ENCODE measurements at places on chromosomes 11 and 22.

DNA sequence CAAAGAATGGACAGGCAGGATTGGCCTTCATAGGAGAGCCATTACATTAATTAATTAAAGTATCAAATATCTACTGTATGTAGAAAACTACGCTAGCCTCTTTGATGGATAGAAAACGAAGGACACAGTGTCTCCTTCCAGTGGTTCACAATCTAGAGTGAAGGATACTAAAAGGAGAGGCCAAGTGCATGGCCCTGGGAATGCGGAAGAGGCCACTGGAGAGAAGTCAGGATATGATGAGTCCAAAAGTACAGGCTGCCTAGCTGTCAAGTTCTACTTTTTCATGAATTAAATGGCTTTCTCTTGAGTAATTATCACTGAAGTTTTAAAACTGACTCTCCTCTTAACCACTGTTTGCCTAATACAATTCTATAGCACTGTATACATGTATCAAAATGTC, 41.9 kb downstream of the ATG16L2 start:
- DNase-seq, result no peak

DNA sequence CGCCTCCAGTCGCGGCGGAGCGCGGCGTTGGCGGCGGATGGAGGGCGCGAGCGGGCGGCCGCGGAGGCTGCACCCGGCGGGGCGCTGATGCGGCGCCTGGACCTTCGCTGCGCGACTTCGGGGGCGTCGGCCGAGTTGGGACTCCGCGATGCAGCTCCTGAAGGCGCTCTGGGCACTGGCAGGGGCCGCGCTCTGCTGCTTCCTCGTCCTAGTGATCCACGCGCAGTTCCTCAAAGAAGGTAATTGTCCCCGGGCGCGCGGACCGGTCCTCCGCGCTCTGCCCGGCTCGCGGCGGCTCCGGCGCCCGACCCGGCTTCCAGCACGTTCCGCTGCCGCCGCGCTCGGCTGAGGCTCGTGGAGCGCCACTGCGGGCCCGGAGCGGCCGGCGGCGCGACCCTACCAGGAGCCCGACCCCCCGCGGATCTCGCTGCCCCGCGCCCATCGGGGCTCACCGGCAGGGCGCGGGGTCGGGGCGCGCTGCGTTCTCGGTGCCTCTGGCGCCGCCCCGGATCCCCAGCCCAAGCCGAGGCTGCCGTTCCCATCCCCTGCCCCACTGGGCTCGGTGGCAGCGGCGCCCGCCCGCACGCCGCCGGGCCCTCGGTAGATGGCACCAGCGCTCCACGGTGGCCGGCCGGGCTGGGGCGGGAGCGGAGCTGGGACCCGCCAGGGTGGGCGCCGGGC, 1251.2 kb downstream of the BRD1 start:
- DNase-seq, result no peak

- no peak for DNase-seq
Observed at GRCh38 chr11:32341620-32342613, 93.4 kb downstream of the WT1 start.

DNA sequence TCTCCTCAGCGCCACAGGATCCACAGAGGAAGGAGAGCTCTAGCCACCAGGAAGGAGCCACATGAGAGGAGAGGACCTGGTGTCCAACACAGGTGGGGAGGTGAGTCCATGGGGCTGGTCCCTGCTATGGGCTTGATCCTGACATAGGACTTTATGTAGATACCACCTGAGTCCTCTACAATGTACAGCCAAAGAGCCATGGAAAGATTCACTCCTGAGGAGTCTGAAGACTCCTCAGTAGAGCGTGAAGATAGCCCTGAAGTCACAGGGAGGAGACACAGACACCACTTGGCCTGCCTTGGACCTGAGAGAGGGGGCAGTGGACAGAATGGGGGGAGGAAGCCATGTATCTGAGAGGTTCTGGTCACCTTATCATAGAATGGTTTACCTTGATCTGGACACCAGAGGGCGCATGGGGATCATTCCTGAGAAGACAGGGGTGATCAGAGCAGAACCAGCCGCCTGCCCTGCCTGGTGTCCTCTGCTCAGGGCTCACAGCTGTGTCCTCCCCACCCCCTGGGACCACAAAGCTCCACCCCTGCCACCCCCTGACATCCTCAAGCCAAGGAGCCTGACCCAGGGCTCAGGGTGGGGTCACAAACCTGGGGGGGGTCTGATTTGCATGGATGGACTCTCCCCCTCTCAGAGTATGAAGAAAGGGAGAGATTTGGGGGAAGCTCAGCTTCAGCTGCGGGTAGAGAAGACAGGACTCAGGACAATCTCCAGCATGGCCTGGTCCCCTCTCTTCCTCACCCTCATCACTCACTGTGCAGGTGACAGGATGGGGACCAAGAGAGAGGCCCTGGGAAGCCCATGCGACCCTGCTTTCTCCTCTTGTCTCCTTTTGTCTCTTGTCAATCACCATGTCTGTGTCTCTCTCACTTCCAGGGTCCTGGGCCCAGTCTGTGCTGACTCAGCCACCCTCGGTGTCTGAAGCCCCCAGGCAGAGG, 77.0 kb downstream of the ZNF280B start:
- DNase-seq, result no peak

GRCh38 chr11:15236559-15236958, 121.8 kb downstream of the INSC start:
- DNase-seq, result no peak

- no peak for DNase-seq
Observed at GRCh38 chr11:2940147-2940920, 11.1 kb upstream of the PHLDA2 start.

GRCh38 chr22:17845790-17846189, 71.5 kb upstream of the BID start:
- DNase-seq, result no peak

DNA sequence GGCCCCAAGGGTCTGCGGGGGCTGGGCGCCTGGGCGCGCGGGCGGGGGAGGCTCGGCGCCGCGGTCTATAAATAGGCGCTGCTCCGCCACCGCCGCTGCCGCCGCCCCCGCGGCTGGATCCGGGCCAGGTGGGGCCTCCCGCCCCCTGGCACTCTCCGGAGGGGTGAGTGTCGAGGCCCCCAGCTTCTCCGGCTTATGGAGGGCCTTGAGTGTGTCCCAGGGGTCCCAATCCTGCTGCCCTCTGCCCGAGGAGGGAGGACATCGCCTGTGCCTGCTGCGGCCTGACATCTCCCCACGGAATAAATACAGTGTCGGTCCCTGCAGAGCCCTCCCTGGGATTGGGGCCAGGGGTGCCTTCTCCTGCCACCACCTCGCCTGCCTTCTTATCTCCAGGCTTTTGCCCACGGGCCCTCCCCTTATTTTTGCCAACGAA, 4.3 kb upstream of the GP1BB start:
- no peak for DNase-seq

DNA sequence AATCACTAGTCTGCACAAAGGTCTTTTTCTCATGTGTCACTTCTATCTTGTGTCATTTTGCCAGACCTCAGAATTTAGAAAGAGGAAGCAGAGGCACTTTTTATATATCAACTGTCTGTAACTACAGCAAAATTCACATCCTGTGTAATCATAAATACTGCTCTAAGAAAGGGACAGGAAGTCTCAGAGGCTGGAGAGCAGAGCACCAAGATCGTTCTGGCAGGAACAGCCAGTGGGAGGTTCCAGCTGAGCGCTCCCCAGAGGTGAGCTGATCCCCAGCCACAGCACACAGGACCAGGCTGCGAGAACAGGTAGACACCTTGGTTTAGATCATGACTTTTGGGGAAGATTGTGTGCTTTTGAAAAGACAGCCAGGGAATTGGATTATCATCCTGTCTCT, at the start of gene MS4A7:
Gene MS4A7 (plus strand): TSS at position 179 of the 400 bp plus-strand sequence. CDS start 4,610 bp downstream, outside the sequence.
- DNase-seq, result peak; percentile 85

DNA sequence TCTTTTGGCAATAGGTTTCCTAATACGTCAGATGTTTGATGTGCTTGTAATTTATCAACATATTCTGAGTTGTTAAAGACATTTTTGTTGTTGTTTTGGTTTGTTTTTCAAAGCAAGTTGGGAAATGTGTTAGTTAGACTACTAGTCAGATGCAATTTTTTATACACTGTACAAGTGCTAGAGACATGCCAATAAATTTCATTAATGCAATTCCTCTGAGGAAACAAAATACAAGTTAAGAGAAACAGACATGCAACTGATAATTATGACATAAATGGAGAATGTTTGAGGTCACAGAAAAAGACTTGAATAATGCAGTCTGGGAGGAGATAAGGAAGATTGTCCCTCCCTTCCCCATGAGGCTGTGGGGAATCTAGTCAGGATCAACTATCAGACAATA, 5.9 kb downstream of the OR51T1 start:
- no peak for DNase-seq

DNA sequence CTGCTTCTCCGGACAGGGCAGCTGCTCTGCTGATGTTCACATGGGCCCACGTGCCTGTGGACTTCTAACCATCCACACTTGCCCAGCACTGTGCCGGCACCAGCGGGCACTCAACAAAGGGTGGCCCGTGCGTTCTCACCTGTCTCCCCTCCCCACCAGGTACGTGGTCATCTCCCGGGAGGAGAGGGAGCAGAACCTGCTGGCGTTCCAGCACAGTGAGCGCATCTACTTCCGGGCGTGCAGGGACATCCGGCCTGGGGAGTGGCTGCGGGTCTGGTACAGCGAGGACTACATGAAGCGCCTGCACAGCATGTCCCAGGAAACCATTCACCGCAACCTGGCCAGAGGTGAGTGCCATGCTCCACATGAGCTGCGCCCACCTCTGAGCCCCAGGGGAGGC, 66.7 kb downstream of the SYT13 start:
- peak; percentile 35 for DNase-seq

- DNase-seq, result no peak
Observed at GRCh38 chr22:42596336-42596735, 18.3 kb downstream of the POLDIP3 start.

- no peak for DNase-seq
Observed at GRCh38 chr11:124424384-124424921, at the start of gene OR8B4. OR8B4 (minus strand) TSS chr11:124424871; CDS start chr11:124424871, 0 bp downstream.

GRCh38 chr11:130099356-130099755, 29.7 kb downstream of the APLP2 start:
- no peak for DNase-seq

- peak; percentile 64 for DNase-seq
Observed at GRCh38 chr11:117717485-117718314, 79.3 kb downstream of the DSCAML1 start.

- DNase-seq, result no peak
Observed at GRCh38 chr11:103609117-103610066, 427.0 kb upstream of the DDI1 start.

DNA sequence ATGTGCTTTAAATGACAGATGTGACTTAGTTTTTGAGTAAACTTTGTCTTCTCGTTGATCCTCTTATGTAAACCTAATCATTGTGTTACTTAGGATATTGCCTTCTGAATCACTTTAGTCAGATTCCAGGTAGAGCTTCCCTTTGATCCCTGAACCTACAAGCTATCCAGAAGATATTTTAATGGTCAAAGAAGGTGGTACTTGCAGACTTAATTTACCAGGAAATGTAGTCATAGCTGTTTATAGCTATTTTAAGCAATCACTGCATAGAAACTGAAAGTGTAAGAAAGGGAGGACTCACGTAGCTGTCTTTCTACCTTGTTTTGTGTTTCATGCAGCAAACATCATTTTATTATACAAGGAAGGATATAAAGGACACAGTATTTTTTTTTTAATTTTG, 189.5 kb downstream of the DDX10 start:
- DNase-seq, result no peak

Data from posterior vena cava (tissue), 2 donors.